AG09319 (cell line): ENCODE measurements at places on chromosomes 6 and 20.

DNA sequence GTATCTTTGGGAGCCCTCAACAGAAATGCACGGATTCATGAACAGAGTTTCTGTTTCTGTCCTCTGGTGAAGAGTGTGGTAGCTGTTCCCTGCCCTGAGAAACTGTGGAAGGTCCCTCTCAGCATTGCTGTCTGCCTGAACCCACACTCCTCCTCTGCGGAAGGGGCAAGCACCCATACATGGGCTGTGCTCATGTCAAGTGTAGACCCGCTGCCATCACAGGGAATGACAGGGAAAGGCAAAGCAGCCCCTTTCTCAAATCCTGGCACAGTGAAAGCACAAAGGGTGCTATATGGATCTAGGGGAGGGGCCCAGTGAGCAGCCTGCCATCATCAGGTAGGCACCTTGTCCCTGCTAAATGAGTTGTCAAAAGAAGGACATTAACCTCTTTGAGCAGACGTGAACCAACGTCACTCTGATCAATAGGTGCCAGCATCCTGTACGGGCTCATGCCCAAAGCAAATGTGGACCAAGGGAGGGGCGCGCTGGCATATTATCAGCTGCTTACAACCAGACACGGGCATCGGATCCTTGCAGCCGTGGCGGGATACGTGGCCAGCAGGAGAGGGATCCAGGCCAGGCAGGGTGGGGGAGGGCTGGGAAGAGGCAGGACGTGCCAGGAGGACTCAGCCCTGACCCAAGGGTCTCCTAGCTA, 231.2 kb upstream of the PMEPA1 start:
- no peak for DNase-seq

- DNase-seq: peak; percentile 15
These were observed 1358.6 kb upstream of the GJE1 start for GRCh38 chr6:140774080-140774505.

DNA sequence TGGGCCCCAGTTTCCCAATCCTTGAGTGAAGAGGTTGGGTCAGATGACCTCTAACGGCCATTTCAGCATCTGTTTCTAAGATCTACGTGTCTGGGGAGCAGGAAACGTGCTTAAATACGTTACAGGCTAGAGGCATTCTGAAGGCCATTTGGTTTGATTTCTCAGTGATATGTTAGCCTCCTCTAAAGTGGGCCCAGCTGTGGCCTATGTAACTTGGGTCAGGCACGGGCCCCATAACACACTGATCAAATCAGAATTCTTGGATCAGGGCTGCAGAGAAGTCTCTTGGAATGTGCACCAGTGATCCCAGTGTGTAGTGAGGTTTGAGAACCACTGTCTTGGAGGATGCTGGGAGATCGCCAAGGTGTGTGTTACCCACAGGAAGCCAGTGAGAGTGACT, 36.1 kb upstream of the TGM3 start:
- DNase-seq: no peak

GRCh38 chr6:112400282-112400681, 53.2 kb downstream of the RFPL4B start:
- no peak for DNase-seq

DNA sequence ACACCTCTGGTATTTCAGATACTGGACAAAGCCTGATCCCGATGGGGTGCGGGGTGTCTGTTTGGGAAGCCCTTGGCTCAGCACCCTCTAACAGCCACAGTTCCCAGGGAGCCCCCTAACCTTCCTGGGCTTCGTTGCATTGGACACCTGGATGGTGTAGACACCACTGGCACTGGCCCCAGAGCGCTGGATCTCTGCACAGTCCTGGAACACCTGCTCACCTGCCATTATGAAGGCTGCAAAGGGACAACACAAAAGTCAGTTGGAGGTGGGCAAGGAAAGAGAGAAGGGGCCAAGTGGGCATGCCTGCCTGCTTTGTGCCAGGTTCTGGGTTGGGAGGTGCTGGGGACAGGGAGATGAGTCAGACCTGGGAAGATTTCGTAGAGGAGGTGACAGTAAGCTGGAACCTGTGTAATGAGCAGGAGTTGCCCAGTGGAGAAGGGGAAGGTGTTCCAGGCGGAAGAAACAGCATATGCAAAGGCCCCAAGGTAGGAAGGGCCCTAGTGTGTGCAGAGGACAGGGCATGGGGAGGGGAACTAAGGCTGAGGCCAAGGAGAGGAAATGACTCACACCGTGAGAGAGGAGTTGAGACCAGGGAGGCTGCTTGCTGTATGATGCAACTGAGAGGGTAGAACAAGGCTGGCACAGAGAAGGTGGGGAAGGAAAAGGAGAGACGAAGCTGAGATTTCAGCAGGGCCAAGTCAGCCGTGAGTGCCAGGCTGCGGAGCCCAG, 34.9 kb downstream of the ANGPT4 start:
- DNase-seq: no peak

- DNase-seq: peak; percentile 54
These were observed 8.5 kb downstream of the TMEM242 start for GRCh38 chr6:157314705-157315321.

GRCh38 chr20:12467758-12468157, 541.0 kb upstream of the SPTLC3 start:
- DNase-seq: no peak

DNA sequence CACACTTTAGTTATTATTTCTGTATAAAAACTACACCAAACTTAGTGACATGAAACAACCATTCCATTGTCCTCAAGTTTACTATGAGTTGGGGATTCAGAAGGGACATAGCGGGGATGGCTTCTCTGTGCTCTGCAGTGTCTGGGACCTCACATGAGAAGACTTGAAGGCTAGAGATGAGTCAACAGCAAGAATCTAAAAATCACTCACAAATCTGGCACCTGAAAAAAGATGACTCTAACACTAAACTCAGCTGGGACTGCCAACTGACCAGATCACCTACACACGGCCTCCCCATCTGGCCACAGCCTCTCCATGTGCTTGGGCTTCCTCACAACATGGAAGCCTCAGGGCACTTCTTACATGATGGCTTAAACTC, 63.0 kb upstream of the EYA2 start:
- DNase-seq: no peak

DNA sequence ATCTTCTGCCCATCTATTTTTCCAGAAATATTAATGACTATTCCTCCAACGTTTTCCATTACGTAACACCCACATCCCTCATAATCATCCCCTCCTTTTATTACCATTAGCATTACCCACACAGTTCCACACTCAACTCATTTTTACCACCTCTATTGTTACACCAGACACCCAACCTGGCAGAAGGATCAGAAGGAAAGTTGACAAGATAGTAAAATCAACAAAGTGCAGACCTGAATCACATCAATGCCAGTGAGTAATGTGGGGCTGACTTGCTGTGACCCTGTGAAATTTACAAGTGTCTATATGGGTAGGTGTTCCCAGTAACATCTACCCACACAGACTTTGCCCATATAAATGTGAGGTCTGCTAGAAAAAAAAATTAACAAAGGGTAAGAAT, 568.2 kb downstream of the MAFB start:
- DNase-seq: no peak

GRCh38 chr20:44394452-44394701, 38.9 kb downstream of the HNF4A start:
- DNase-seq: no peak

DNA sequence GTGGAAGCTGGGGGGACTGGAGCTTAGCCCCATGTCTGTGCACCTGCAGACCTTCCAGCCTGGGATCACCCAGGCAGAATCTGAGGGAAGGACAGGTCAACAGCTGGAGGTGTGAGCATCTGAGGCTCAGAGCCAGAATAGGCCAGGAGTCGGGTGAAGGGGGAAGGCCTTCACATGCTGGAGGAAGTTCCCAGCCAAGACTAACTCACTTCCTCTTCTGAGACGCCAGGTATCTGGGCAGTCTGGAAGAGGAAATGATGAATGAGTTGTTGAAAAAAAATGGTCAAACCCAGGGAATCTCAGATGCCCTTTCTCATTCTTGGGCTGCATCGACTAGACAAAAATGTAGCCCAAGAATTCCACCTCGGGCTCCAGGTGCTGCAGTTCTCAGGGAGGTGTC, 73.6 kb upstream of the TIAM2 start:
- DNase-seq: no peak

DNA sequence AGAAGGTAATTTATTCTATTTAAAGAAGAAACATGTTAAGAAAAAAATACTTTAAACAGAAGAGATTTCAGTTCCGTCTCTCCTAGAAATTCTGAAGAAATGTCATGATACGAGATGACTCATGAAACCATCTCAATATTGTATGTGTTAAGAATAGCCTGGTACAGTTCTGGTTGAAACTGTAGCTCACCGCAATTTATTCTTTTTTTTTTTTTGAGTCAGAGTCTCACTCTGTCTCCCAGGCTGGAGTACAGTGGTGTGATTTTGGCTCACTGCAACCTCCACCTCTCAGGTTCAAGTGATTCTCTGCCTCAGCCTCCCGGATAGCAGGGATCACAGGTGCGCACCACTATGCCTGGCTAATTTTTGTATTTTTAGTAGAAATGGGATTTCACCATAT, 103.3 kb downstream of the ARHGAP18 start:
- DNase-seq: no peak

DNA sequence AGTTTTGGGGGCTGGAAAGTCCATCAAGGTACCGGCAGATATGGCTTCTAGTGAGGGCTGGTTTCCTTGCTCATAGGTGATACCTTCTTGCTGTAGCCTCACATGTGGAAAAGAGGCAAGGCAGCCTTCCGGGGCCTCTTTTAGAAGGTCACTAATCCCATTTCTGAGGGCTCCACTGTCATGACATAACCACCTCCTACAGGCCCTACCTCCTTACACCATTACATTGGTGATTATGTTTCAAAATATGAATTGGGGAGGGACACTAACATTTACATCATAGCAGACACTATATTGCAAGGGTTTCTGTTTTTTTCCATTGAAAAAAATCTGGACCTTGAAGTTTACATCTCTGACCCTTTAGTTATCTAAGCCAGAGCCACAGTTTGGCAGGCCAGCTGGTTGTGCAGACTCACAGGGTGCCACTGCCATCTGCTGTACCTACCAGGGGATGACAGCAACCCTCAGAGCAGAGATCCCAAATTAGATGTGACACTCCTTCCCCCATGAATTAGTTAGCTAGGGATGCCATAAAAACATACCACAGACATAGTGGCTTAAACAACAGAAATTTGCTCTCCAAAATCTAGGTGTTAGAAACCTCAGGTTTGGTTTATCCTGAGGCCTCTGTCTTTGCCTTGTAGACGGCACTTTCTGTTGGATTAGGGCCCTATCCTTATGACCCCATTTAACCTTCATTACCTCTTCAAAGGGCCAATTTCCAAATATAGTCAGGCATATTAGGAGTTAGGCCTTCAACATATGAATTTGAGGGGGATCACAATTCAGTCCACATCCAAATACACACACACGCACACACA, 166.4 kb upstream of the RNF217 start:
- no peak for DNase-seq

GRCh38 chr6:31083742-31084354, 28.5 kb downstream of the C6orf15 start:
- DNase-seq: no peak

- no peak for DNase-seq
These were observed 3.1 kb downstream of the SHPRH start for GRCh38 chr6:145960918-145961589.

DNA sequence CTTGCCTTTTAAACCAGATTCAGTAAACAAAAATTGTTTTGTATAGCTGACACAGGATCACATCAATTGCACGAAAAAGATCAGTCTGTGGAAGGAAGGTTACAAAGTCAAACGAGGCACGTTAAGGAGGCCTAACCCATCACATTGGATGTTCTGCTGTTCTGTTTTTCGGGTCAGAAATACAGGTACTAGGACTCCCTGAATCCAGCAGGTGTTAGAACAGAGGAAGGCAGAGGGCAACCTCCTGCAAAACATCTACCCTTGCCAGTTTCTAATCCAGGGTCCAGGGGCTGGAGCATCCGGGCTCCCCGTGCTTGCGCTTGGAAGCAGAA, 64.6 kb downstream of the PLG start:
- no peak for DNase-seq

DNA sequence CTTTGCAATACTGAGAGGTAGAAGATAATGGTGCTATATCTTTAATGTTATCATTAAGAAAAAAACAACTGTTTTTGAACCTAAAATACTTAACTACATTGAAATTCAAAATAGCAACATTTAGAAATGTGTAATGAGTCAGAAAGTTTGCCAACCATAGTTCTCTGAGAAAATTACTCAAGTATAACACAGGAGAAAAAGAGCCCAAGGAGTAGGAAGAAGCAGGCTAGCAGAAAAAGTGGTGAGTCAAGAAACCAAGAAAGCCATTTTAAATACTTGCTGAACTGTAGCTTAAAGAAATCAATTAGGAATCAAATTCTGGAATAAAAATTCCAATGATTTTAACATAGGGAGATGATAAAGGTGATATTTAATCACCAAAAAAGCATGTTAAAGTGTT, 181.0 kb upstream of the RSPO3 start:
- DNase-seq: no peak

DNA sequence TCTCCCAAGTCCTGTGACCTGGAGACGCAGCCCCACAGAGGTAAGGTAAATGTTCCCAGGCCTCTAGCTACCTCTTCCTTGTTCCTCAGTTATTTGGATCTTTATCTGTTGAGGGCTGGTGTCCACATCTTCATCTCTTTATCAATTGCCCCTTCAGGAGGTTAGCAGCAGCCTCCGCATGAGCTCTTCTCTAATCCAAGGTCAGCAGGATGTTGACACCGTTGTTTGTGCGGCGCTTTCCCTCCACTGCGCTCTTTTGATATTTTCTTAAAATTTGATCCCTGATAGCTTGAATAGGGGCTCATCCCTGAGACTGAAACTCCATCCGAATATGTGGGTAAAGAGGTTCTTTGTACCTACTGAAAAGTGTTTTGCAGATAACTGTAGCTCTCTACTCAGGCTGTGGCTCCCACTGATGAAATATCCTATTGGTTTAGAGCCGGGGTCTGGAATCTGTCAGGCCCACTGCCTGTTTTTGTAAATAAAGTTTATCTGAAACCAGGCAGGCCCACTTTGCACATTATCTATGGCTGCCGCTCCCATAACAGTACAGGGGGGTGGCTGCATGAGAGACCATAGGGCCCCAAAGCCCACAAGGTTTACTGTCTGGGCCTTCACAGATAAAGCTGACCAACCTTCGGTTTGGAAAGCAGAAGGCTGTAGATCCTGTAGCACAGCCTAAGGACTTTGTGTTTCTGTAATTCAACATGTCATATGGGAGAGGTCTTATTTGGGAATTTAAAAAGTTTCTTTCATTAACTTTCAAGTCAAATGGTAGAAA, 362.6 kb downstream of the QKI start:
- DNase-seq: no peak

DNA sequence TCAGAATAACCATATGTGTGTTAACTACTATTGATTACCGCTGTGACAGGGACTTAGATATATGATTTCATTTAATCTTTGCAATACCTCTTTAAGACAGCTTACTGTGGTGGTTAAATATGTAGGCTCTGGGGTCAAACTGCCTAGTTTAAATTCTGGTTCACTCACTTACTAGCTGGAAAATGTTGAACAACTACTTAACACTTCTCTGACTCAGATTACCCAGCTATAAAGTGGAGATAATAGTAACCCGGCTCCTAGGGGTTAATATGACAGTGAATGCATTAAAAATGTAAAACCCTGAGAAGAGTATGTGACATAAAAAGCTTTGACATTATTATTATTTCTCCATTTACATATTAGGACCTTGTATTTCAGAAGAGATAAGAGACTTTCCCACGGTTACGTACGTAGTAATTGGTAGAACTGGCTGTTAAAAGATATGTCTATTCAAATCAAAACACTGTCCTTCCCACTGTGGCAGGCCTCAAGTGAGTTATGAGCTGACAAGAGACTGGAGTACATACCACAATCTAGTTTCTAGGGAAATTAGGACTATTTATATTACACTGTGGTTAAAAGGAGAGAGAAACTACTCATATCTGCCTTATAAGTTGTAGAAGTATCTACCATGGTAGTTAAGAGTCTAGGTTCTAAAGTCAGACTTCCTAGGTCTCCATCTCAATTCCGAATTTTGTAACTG, 4.4 kb upstream of the PLCB1 start:
- no peak for DNase-seq
